NCI-H446 treated with DMSO at 0.1 percent for 48 hours (cell line): ENCODE measurements at places on chromosomes 3 and 15.

DNA sequence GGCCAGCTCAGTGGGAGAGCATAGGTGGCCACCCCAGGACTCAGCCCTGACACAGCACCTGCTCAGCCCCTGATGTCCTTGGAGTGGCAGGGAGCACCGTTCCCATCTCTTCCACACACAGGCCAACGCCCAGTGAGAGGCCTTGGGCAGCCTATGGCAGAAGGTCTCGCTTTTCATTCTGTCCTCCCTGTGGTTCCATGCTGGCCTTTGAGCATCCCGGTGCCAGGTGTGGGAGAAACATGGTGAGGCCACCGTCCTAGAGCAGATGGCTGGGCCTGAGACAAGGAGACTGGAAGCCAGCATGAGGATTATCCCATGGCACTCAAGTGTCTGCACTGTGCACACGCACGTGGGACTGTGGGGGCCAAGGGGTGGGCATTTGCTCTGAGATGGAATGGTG is 25.1 kb downstream of the ADCY5 start:
- no peak for DNase-seq

- peak; percentile 85 for DNase-seq
Observed at GRCh38 chr3:62229211-62229610, 144.1 kb downstream of the FEZF2 start.

- no peak for DNase-seq
Observed at GRCh38 chr3:129448186-129448895, 8.3 kb downstream of the IFT122 start.

DNA sequence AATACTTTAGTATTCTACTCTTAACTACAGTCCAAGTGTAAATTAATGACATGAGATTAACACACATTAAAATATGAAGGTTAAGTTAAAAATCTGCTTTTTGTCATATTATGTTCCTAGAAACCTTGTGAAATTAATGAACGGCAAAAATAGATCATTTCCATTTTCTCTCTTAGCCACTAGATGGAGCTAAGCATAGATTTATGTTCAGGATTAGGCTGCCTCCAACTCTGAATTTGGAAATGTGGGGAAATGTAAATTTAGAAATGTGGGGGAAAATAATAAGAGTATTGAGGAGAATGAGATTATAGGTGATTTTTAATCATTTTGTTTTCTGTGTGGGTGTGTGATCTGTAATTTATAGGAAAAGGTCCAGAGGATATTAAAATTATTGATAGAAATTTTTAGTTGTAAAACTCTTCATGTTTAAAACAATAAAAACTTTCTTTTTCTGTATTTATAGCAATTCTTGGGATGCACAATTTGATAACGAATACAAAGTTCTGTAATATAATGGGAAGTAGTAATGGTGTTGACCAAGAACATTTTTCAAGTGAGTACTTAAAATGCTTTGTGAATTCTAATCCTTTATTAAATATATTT is 59.2 kb downstream of the TMOD3 start:
- peak; percentile 5 for DNase-seq

- no peak for DNase-seq
Observed at GRCh38 chr3:10623578-10624275, 118.3 kb upstream of the ATP2B2 start.

- peak; percentile 81 for DNase-seq
Observed at GRCh38 chr3:161069511-161070251, 35.5 kb downstream of the B3GALNT1 start.

- DNase-seq = no peak
Observed at GRCh38 chr15:62456011-62456920, 291.2 kb upstream of the C2CD4B start.

DNA sequence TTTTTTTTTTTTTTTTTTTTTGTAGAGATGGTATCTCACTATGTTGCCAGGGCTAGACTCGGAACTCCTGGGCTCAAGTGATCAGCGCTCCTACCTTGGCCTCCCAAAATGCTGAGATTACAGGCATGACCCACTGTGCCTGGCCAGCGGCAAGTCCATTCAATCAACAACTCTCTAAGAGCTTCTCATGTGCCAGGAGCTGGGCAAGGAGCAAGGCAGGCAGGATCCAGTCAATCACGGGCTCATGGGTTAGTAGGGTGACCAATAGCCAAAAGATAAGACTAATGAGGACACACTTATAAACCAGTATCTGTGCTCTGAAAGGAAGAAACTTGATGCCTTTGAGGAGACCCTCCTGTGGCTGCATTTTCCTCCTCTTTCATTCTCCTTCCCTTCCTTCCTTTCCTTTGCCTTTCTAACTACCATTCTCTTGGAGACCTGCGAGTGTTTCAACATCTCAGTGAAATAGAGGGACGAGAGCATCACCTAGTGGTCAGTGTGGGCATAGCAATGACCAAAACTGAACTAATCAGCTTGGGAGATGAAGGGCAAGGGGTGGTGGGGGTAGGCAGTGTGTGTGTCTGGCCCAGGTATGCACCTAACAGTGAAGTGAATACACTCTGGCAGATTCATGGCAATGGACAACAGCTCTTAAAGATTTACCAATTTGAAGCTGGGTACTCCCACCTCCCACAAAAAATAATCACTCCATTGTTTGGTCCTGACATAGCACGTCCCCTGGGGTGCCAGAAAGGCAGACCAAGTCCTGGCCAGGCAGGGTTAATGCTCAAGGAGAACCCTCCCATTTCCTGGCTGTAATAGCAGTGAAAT is 6.3 kb downstream of the RPP25 start:
- DNase-seq = peak; percentile 38

- peak; percentile 70 for DNase-seq
Observed at GRCh38 chr3:188772886-188773285, 398.9 kb upstream of the TPRG1 start.
